ENCODE measurements at places on chromosomes 5 and 9.
A peak's percentile ranks its signal among the peaks of the same experiment; 100 is the strongest.

DNA sequence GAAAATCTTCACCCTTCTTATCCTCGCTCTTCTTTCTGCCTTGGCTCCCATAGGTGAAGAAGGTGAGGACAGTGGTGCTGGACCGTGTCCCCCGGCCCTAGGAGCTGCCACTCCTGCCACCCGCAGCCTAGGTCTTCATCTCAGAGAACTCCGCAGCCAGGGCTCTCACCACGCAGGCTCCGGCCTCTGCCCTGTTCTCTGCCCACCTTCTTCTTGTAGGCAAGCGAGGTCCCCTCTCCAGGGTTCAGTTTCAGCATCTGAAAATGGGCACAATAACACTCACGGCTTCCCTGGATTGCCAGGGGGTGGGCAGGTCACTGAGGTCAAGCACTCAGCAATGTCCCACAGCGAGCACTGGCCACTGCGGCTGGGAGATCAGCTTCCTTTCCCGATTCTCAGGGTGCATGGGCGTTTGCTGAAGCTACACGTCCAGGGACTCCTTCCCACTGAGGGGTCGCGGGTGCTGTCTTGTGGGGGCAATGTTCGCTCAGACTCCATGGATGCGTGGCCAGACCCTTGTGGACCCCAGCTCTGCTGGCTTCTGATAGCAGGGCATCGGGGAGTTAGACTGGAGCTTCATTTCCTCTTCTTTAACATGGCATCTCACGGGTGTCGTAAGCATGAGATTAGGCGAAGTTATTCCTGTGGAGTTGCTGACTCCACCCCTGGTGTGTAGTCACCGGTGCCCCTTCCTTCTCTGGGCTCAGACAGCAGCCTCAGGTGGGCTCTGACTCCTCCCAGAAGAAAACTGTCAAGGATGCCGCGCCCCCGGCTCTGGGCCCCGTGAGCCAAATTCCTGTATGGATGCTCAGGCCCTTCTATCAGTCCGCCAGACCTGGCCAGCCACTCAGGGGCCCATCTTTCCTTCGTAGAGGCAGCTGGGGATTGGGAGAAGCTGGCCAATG lies 145.1 kb upstream of the IRX2 start:
- no peak for DNase-seq

DNA sequence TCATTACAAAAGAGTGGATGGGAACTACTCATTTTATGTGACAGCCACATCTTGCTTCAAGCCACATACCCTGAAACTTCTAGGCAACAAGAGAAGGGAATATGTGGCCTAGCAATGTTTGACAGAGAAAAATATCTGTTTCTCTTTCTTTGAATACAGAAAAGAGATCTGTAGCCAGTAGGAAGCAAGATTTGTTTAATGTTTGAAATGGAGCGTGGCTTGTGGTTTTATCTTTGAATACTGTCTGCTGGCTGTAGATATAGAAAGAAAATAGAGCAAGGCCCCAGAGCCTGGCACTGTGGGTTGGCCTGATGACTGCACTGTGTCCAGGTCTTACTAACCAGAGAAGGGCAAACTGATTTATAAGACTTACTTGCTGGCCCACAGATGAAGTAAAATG lies 133.8 kb downstream of the ARHGEF28 start:
- DNase-seq: no peak

GRCh38 chr5:127910307-127910956 lies 173.1 kb upstream of the SLC12A2 start:
- DNase-seq: peak; percentile 6

- no peak for DNase-seq
Measured at GRCh38 chr5:170513856-170514525, 10.2 kb downstream of the KCNIP1 start.

DNA sequence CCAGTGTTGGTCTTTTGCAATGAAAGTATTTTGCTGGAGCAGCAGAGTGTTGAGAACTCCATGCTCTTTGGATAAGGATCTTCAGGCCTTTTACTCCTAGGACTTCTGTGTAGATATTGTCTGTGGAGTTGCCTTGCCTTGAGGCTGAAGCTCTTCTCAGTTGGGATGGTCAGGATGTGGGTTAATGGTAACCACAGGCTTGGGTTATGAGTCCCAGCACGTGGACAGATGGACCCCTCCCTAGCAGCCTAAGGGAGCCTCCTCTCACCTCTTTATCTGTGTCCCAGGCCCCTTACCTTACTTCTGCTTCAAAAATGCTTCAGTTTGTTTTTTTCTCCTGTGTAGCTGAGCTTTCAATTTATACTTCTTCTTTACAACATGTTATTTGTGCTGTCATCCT lies 109.9 kb downstream of the MEGF10 start:
- no peak for DNase-seq

DNA sequence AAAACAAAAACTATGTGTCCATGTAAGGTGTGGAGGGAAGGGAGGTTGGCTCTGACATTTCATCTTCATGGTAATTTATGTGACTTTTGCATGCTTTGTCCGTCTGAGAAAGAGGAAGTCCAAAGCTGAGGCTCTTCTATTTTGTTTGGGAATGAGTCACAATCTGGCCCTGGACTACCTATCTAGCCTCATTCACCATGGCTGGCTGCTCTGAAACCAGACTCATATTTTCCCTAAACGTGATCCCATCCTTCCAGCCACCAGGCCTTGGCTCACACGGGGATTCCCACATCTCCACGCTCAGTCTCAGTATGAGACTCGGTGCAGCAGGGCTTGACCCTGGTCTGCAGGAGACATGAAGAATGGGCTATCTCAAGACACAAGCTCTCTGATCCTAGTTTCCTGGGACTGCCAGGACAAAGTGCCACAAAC lies 672.8 kb downstream of the ACTL7B start:
- DNase-seq: no peak

DNA sequence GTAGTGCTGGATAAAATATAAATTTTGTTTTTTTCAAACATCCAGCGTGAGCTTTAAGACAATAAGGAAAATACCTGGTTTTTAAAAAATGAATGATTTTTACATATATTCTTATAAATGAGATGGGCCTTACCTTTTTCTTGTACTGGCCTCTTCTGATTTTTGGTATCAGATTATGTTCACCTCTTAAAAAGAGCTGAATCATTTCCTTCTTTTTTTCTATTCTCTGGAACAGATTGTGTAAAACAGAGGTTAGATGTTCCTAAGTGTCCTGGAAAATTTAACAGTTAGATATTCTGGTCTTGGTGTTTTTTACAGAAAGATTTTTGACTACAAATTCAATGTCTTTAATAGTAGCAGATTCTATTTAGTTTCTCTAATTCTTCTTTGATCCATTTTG lies 74.6 kb downstream of the NDUFAF2 start:
- DNase-seq: no peak

- DNase-seq: no peak
Measured at GRCh38 chr5:118597543-118597942, 390.8 kb downstream of the DTWD2 start.

DNA sequence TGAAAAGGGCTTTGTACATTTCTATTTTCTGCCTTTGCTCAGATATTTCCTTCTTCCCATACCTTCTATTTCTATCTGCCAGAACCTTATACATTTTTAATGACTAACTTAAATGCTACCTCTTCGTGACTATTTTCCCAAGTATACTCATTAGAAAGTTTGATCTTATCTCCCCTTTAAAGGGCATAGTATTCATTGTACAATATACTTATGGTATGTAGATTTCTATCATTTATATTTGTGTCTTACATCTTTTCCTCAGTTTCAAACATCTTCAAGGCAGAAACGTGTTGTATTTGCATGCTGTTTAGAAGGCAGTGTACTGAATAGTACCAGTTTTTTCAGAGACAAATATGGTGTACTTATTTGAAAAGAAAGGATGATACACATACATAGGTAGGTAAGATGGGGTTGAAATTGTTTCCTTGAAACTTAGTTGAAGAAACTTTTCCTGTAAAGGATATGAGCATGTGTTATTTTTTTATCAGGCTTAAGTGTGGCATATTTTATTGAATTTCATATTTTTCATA lies 518.1 kb upstream of the NUDT12 start:
- no peak for DNase-seq

- DNase-seq: no peak
Measured at GRCh38 chr9:136643596-136644342, 18.9 kb upstream of the EGFL7 start.

- DNase-seq: no peak
Measured at GRCh38 chr9:15513335-15513734, 2.6 kb upstream of the PSIP1 start.

- DNase-seq: no peak
Measured at GRCh38 chr9:91378695-91379127, 17.0 kb upstream of the AUH start.

GRCh38 chr9:13131416-13131815 lies 148.1 kb downstream of the MPDZ start:
- no peak for DNase-seq

GRCh38 chr9:85741095-85741874 lies 469 bp downstream of the AGTPBP1 start:
- no peak for DNase-seq

- DNase-seq: no peak
Measured at GRCh38 chr9:114681594-114682332, at the start of gene TEX48. Gene TEX48 (minus strand): TSS chr9:114682192. CDS start chr9:114671723, 10,469 bp downstream.

DNA sequence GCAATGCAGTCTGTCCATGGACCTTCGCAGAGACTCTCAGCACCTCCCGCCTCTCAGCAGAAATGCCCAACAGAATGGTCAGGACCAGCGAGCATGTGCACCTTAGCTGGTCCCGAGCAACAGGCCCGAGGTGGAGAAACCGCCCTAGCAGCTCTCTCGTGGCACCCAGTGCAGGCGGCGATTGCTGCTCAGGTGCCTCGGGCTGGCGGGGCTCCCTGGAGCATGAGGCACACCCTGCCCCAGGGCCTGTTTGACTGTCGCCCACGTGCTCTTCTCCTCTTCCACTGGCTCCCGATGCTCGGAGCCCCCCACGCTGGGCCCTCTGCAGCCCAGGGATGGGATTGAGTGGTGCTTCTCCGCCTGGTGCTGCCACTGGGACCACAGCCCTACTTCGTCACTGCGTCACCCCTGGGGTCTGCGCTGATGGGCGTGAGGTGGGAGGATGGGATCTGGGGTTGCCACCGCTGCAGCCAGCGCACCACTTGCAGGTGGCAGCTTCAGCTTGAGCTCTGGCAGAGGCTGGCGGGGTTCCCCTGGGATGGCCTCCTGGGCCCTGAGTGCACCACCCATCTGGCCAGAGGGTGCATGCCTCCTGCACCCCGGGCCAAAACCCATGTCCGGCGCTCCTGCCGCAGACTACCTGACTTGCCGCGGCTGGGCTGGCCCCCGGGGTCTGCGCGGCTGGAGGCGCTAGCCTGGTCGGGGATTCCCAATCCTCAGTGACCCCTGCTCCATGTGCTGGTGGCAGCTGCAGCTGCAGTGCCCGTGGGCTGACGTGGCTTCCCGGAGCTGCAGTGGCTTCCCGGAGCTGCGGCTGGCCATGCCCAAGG lies 244.2 kb downstream of the FOXD4L6 start:
- no peak for DNase-seq

- no peak for DNase-seq
Measured at GRCh38 chr9:3348169-3348568, 177.6 kb downstream of the RFX3 start.

- no peak for DNase-seq
Measured at GRCh38 chr5:142313275-142313674, 11.5 kb downstream of the SPRY4 start.

- DNase-seq: no peak
Measured at GRCh38 chr9:112853882-112854585, 36.6 kb downstream of the SLC46A2 start.

DNA sequence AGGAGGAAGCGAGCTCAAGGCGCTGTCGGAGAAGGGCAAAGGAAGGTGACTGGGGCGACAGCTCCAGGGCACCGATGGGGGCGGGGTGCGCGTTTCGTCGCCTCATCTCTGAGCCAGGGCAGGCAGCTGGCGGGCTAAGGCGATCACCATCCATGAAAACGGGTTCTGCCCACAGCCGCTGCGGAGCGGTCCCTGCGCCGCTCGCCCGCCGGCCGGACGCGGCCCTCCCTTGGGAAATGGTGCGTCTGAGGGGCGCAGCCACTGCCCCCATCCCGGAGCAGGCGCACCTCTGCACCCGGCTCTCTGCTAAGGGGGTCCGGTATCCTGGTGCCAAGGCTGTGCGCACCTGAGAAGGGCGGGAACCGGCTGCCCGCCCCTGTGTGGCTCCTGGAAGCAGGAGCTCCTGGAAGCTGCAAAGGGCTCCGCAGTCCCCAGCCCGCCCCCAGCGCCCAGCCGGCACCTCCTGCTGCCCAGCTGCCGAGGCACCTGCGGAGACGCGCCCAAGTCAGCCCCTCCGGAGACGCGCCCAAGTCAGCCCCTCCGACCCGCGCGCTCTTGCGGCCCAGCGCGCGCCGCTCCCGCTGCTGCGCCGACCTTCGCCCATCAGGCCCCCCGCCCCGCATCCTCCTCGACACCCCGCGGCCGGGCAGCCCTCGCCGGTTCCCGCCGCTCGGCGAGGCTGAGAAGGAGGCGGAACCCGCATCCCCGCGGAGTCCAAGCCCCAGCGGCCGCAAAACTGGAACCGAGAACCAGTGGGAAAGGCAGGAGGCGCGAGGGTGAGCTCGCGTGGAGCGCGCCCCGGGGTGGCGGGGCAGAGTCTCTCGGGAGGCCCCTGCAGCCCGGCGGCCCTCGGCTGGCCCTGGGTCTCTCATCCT lies 757 bp downstream of the ANKRD34B start:
- DNase-seq: no peak

GRCh38 chr5:57495285-57496086 lies 12.9 kb upstream of the ACTBL2 start:
- no peak for DNase-seq

DNA sequence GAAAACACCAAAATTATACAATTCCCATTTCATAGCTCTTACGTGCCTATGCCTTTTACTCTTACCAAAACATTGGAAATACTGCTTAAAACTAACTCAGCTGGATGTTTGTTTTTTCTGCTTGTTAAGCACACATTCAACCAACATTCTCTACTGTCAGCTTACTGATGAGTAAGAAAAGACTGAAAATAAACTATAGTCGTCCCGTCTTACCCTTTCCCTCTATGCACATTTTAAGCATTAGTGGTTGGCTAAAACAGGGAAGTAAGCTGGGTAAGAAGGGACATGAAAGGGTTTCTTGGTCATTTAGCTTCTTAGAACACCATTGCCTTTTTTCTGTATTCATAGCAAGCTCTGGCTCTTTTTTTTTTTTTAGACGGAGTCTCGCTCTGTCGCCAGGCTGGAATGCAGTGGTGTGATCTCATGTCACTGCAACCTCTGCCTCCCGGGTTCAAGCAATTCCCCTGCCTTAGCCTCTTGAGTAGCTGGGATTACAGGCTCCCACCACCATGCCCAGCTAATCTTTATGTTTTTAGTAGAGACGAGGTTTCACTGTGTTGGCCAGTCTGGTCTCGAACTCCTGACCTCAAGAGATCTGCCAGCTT lies 232.1 kb upstream of the PCSK5 start:
- DNase-seq: no peak

- DNase-seq: no peak
Measured at GRCh38 chr5:135217669-135218485, 181.2 kb downstream of the MACROH2A1 start.

GRCh38 chr5:34970552-34970951 lies 41.2 kb downstream of the DNAJC21 start:
- DNase-seq: no peak

DNA sequence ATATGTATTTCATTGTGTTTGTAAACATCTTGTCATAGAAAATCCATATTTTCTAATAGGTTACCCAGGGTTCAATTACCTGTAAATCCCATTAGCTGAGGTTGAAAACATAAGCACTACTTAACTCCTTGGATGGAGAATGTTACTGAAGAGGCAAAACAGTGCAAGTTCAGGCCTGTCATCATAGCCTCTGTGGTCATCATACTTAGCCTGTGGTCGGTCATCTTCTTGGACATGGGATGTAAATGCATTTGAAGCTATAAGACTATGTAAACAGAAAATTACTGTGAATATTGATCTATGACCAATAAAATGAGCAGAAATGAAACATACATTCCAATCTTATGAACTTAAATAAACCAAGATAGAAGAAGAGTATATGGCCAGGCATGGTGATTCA lies 164.7 kb downstream of the CHSY3 start:
- DNase-seq: no peak

All from NCI-H2081 treated with DMSO at 0.1 percent for 48 hours (cell line).